ENCODE measurements at places on chromosomes 11 and 22.

GRCh38 chr11:122601141-122602125, 54.1 kb upstream of the UBASH3B start:
- ATAC-seq = no peak

DNA sequence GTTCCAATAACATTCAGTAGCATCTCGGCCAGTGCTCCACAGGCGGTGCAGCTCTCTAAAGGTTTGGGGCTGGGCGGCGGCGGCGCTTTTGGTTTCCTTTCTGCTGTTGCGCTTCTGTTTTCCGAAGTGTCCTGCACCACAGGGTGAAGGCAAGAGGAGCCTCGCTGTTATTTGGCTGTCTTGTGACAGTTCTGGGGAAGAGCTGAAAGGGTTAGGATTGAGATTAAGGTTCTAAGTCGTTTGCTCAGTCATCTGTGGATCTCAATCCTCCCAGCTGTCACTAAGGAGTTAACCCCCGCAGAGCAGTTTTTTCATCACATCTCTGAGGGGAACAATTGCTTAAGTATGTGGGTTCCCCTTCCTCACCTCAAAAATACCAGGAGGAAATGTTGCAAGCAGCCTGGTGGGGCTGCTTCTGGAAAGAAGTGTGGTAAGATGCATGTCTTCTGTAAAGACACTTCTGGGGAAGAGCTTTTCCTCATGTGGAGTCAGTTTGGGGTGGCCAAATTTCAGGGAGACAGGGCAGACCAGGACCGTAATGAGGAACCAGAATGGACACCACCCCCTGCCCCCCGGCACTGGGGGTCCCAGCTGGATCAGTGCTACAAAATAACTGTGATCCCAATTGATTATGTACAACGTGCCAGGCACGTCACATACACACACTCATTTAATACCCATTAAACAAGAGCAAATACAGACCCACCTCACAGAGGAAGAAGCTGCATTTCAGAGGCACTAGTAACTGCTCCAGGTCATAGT, 14.2 kb downstream of the TMEM121B start:
- ATAC-seq = no peak

DNA sequence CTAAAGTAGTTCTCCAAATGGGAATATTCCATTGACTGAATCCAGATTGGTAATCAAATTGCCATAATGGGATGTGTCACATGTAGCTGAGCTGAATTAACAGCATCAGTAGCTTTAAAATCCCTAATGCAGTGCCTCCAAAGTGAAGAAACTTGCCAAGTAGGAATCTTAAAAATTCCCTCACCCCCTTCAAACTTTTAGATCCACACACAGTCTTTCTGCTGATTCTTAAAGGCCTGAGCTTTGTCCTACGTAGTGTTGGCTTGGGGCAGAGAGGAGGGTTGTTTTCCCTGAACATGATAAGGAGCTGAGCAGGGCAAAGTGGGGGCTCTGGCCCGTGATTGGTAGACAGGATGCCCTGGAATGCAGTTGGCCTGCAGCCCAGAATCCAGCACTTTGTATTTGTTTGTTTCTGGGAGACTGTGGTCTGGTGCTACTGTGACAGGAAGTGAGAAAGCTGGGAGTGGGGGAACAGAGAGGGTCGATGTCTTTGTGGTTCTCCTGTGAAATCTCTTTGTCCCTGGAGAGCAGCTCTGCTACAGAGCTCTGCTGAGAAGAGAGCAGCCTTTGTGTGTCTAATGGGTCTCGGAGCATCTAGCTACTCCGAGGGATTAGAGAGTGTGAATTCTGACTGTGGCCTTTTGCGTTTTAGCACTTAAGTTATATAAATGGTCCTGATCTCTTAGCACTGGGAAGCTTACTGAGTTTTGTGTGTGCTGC, 16.9 kb downstream of the CTNND1 start:
- ATAC-seq = peak; percentile 3

- ATAC-seq = no peak
Measured at GRCh38 chr11:21564833-21565682, 627.8 kb upstream of the ANO5 start.

- peak; percentile 34 for ATAC-seq
Measured at GRCh38 chr22:35538801-35539321, 1.8 kb upstream of the RASD2 start.

DNA sequence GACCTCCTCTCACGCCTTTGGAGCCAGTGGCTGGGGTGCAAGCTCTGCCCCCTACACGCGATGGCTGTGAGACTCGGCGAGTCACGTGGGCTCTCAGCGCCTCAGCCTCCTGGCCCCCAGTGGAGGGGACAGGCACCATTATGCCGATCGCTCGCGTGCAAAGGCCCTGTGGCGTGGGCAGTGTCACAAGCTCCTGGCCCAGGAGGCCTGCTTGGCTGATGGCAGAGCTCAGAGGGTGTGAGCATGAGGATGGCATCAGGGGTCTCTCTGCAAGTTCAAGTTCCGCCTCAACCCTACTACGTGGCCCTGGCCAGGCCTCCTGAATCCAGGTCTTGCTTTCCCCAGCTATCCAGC, 90.8 kb upstream of the KCNQ1OT1 start:
- no peak for ATAC-seq

DNA sequence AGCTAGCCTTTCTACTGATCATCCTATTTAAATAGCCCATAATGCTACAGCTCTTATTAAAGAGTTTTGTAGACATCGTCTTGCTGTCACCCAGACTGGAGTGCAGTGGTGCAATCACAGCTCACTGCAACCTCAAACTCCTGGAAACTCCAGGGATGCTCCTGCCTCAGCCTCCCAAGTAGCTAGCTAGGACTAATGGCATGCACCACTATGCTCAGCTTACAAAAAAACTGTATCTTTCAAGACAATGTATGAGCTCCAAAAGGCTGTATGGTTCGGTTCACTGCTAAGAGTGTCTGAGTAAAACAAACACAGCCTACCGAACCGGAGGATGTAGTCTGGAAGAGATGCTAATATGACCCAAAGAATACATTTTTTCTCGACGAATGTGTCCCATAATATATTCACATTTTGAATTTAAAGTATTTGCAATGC, 2.6 kb downstream of the TAF1D start:
- ATAC-seq = no peak

DNA sequence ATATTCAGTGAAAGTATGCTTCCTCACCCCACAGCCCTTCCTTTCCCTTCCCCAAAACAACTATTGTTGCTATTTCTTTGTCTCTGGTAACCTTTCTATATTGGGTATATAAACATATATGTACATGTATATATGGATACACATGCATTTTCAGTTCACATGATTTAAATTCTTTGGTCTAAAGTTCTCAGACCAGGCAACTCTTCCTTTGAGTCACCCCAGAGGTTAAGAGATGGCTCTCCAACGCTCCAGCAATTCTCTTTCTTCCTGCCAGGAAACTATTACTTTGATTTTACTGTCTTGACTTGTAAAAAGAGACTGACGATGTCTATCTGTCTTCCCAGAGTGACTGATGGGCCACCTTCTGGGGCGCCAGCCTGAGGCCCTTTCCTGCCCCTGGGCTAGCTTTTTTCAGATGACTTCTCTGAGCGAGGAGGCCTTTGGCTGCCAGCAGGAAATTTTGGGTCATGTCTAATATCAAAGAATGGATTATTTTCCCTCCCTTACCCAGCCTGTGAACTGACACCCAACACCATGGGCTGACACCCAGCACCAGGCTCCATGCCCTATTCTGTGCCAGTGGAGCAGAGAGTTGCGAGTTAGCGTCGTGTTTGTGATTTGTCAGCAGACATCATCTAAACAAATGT, 14.4 kb upstream of the ST3GAL4 start:
- no peak for ATAC-seq

- peak; percentile 69 for ATAC-seq
Measured at GRCh38 chr22:19691721-19692341, 22.5 kb upstream of the SEPTIN5 start.

DNA sequence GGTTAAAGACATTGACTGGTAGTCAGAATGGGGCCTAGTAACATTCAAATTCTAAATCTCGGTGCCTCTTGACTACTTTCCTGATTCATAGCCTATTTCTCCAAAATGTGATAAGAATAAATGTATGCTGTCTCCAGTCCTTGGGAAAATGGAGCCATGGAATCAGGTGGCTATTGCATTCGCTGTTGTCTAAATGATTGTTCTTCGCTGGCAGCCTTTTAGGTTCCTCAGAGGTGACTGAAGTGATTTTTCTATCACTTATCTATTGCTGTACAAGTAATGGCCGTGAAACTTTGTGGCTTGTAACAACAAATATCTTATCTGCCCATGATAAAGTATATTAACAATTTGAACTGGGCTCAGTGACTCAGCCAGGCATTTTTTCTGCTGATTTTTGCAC, 15.4 kb downstream of the SRPRA start:
- ATAC-seq = no peak

DNA sequence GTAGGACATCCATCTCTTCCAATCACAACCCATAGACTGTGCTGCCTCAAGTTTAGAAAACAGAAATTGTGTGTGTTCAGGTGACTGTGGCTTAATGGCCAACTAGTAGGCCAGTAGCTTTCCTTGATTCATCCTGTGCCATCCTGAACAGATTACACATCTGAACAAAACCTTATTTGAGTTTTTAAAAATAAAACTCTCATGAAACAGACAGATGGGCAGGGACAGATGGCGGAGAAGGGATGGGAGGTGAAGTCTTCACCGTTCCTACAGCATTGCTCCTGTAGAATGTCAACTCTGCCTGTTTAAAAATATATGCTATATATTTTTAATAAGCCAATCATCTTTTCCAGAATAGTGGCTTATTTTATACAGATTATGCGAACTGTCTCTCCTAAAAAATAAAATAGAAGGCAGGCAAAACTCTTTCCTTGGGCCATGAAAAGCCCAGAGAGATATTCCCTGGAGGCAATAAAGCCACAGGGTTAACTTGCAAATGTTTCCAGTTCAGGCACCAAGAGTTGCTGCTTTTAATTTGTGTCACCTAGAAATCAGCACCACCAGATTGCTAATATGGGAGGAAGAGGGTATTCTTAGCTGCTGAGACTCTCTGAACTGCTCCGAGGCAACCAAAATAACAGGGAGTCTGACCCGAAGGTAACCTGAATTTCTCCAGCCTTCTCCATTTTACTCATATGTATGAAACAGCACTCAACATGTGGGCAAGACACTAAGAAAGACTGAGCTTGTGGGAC, 861.2 kb downstream of the OPCML start:
- no peak for ATAC-seq

GRCh38 chr11:81989093-81989492, 744.6 kb downstream of the FAM181B start:
- no peak for ATAC-seq

DNA sequence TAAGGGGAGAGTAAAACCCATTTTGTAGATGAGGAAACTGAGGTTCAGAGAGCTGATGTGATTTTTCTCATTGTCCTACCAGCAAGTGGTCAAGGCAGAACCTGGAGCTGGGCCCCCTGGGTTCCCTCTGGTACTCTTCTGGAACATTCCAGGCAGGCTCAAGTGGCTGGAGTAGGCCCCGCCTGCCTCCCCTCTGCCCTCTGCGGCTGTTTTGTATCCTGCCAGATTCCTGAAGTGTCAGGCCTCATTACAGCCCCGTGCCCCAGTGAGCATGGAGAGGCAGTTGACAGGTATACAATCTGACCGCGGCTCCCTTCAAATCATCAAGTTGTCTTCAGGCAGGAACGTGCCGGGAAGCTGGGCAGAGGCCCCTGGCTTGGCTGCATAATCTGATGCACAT, 94.6 kb upstream of the CD82 start:
- no peak for ATAC-seq

- peak; percentile 1 for ATAC-seq
Measured at GRCh38 chr22:36343720-36344105, 44.1 kb downstream of the MYH9 start.

- no peak for ATAC-seq
Measured at GRCh38 chr11:57536947-57537619, at the start of gene SMTNL1. Gene SMTNL1, plus strand, starts transcription at chr11:57537595. Its CDS starts 5,048 bp downstream, at chr11:57542643.

DNA sequence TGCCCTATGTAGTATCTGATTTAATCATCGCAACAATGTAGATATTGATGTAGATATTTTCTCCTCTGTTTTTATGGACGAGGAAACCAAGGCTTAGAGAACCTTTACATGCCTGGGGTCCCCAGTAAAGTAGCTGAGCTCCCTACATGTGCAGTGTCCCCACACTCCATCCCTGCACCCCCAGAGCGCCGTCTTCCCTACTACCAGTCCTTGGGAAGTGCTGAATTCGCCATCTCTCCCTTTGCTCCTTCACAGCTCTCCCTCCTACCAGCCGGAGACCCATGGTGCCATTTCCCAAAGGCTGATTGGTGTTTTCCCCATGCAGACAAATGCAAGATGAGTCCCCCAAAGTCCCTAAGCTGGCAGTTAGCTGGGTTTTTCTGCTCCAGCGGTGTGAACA, 86.0 kb downstream of the CEP164 start:
- ATAC-seq = no peak

DNA sequence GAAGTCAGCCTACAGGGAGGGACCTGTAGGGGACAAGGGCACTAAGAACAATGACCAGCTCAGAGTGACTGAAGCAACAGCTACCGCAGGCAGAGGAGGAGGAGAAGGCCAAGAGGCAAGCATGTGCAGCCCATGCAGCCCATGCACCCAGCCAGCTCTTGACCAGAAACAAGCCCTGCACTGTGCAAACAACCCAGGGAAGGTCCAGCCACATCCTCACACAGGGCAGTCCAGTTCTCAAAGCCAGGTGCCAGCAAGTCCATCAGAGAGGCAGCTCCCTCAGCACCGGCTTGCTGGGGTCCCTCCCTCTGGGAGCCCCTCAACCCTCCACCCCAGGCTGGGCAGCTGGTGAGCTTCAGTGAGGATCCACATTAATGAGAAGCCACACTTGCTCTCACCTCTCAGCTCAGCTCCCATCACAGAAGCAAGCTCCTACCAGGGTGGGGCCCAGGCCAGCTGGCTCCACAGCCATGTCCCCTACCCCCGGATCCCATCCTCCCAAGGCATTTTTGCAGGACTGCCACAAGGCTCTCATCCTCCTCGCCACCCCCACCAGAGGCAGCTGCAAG, 7.1 kb downstream of the DGCR2 start:
- no peak for ATAC-seq

GRCh38 chr11:8790968-8791367, 108.4 kb downstream of the RPL27A start:
- peak; percentile 38 for ATAC-seq

- ATAC-seq = no peak
Measured at GRCh38 chr11:73995247-73995646, 12.6 kb upstream of the UCP2 start.

DNA sequence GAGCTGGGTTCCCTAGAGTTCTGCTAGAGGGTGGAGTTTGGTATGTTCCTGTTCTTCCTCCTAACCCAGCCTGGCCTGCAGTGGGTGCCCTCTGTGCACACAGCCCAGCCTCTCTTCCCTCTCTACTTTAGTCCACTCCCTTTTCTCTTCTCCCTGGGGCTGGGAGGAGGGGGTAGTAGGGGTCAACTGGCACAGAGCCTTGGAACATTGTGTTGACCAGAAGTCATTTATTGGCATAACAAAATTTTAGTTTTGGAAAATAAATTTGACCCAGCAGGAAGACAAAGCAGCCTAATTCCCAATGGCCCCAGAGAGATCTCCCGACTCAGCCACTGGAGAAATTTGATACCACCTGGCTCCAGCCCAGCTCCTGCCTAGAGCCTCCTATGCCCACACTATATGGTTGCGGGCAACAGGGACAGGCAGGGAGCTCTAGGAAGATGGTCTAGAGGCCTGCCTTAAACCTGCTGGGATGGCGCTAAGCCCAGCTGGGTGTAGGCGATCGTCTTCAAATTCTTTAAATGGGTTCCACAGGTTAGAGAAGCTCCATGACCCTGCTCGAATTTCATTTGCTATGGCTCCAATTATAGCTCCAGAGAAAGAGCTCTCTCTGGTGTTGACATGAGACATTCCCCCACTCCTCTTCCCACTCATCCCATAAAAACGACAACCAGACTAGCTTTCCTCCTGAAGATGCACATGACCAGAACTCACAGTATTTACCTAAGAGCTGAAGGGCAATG, 9.9 kb downstream of the PCSK7 start:
- peak; percentile 38 for ATAC-seq

GRCh38 chr22:49998718-49999062, 13.9 kb downstream of the IL17REL start:
- no peak for ATAC-seq
